A549 treated with dexamethasone at 1 μM for 4 hours (cell line): ENCODE measurements at places on chromosomes 3 and 15. TPM values are rescaled to one million over a fixed set of nuclear protein-coding genes. Genes with fewer than 3 reads are reported as not detected.

Gene TRNT1
- 27.5 to 30.8 TPM (median 28.6 TPM) in 5 replicates for total RNA-seq

Gene EPHB3
- total RNA-seq, result 0.17 to 0.45 TPM (median 0.26 TPM) in 5 replicates

Gene CCDC33
- total RNA-seq, result 5.8 to 8.6 TPM (median 7.1 TPM) in 5 replicates

Gene PEX5L
- total RNA-seq, result 0.05 TPM in 1 of 5 replicates, not detected in the others

Gene FBN1
- total RNA-seq, result 5.5 to 8.5 TPM (median 6.5 TPM) in 5 replicates

Gene MESP1
- 1.7 to 6.0 TPM (median 4.4 TPM) in 5 replicates for total RNA-seq

Gene EHHADH
- total RNA-seq, result 2.2 to 4.1 TPM (median 3.3 TPM) in 5 replicates

Gene KLHL40
- not detected in 5 replicates for total RNA-seq
